Fibroblast of skin of left biceps (primary cell): ENCODE measurements at places on chromosomes 5 and 9.

DNA sequence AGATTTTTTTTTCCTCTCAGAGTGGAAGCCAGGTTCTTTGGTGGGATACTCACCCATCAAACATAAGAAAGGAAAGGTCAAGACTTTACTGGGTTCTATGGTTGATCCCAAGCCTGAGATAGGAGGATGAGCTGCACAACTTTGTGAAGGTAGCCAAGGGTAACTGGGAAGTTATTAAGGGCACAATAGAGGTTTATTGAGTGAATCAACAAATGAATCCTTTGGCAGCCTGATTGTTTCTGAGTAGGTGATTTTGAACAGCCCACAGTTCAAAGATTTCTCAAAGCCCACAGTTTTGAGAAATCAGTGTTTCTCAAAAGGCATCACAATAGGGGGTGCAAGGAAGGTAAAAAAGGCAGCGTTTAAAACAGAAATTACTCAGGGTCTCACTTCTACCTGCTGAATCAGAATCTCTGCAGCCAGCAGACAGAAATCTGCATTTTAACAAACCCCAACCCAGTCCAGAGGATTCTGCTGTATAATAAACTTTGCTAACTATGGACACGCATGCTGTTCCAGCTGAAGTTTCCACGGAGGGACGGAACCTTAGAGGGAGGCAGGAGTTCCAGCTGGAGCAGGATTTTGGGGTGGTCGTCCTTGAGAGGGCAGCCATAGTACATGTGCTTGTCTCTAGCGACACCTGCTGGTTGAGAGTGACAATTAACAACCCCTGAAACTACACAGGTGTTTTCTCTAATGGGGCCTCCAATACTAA lies 32.7 kb upstream of the FSD1L start:
- no peak for DNase-seq

- DNase-seq, result no peak
Observed at GRCh38 chr9:125548141-125548540, 158.9 kb downstream of the MAPKAP1 start.

- no peak for DNase-seq
Observed at GRCh38 chr5:66912787-66913186, 283.8 kb downstream of the CD180 start.

- no peak for DNase-seq
Observed at GRCh38 chr9:125258160-125258785, 3.4 kb upstream of the GAPVD1 start.

DNA sequence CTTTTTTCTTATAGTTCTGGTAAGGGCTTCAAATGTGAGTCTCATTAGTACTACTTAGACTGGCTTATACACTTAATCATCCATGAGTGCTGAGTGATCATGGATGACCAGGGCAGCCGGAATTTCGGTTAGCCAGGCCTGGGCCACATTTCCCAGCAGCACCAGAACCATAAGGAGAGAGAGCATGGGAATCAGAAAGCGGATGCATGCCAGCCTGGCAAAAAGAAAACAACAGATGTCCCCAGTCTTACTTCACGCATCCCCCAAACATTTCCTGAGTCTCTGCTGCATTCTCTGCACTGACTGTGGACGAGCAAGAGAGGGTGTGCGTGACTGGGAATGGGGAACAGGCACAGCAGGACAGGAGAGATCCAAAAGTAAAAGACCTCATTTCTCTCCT lies 371.1 kb upstream of the ZNF608 start:
- no peak for DNase-seq

- no peak for DNase-seq
Observed at GRCh38 chr9:24041160-24041690, 215.2 kb upstream of the ELAVL2 start.

- no peak for DNase-seq
Observed at GRCh38 chr5:73126957-73127356, 6.6 kb downstream of the TMEM171 start.

DNA sequence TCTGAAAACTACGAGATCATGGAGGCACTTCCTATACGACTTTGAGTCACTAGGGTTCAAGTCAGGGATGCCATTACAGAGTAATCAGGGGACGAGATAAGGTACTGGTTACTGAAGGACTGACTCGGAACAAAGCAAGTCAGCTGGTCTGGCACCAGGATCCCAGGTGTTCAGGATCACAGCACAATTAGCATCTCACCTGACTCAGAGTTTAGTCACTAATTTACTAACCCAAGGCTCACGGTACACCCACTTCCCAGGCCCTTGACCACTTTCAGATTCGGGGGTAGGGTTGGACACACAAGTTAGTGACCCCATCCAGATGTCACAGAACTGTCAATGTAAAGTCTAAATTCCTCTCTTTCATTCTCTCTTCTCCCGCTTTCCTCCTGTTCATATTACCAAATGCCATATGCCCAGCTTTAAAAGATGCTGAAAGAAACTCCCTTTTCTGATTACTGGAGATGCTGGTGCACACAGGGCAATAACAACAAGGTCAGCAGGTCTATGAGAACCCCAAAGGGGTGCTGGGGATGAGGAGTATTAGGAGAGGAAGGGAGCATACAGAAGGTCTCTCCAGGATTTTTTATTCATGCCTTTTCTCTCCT lies 657.8 kb downstream of the TLE1 start:
- DNase-seq, result no peak

DNA sequence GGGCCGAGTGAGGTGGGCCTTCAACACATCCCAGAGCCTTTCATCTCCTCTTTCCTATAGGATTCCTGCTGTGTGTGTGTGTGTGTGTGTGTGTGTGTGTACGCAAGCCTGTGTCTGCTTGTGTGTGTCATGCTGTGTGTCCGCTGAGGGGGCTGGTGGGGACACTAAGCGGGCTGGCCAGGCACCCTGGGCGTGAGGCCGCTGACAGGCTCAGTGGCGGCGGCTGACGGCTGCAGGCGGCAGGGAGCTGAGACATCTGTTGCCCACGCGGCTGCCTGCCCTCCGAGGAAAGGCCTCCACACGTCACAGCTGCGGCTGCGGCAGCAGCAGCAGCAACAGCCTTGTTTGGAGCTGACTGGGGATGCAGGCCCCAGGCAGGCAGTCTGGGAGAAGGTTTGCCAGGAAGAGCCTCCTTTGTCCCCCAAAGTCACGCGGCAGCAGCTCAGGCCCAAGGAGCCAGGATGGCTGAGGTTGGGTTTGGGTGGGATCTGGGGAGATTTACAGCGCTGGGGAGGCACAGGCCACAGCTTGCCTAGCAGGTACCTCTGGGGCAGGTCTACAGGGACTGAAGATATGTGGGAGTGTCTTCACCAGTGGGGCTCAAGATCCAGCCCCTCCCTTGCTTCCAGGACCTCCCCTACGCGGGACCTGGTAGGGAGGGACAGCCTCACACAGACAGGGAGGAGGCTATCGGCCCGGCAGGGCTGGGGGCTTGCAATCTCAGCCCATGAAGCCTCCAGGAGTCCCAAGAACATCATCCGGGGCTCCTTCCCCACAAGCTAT lies 1.8 kb downstream of the PDLIM4 start:
- peak; percentile 75 for DNase-seq

GRCh38 chr5:149285153-149285552 lies 13.5 kb downstream of the AFAP1L1 start:
- no peak for DNase-seq

- DNase-seq, result no peak
Observed at GRCh38 chr5:170892196-170892595, 30.4 kb downstream of the RANBP17 start.

DNA sequence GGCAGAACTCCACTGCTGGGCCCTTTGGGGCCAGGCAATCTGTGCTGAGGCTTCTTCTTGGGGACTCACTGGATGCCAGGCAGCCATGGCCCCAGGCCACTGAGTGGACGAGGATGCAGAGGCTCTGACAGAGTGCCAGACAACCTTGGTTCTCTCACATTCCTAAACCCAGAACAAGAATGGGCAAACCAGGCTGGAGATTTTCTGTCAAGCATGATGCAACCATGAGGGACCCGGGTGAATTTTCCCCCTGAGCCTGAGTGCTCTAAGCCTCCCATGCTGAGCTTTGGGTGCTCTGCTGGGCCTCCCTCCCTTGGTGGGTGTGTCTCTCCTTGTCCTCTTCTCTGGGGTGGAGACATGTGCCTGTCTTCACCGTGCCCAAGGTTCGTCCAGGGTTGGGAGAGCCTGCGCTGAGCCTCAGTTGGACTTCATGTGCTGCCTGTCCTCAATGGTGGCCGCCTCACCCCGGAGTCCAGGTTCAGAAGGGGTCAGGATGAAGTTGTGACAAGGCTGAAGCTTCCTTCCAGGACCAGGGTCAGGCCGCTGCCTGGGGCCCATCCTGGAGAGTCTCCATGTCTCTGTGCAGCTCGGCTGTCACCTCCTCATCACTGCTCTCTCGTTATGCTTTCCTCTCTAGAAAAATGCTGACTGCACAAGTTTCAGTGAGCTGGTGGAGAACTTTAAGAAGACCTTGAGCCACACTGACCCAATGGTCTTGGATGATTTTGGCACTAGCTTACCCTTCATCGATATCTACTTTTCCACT lies 24.1 kb downstream of the PITX1 start:
- DNase-seq, result no peak

- DNase-seq, result no peak
Observed at GRCh38 chr5:71587766-71588532, 809 bp downstream of the MCCC2 start.

DNA sequence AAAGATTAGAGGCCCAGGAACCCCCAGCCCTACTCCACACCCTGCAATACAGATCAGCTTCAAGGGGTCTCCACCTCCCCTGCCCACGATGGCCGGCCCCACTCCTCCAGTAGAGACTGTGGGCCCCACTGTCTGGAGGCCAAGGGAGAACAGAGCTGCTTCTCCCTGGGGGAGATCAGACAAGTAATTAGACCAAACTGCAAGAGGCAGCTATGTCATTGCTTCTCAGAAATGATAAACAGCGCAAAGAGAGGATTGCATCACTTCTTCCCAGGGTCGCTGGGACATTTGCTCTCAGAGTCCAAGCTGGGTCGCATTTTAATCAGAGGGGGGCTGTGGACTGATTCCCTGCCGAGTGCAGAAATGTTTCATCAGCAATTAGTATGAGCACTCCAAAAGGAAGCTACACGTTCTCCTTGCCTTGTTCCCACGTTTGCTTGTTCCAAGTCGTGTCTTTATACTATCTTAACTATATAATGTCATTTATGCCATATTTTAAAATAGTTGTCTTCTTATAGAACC lies 59.9 kb downstream of the ROPN1L start:
- DNase-seq, result no peak

GRCh38 chr9:76302947-76303550 lies 91.2 kb downstream of the RFK start:
- no peak for DNase-seq

- no peak for DNase-seq
Observed at GRCh38 chr5:123454259-123454911, 31.2 kb upstream of the CEP120 start.

DNA sequence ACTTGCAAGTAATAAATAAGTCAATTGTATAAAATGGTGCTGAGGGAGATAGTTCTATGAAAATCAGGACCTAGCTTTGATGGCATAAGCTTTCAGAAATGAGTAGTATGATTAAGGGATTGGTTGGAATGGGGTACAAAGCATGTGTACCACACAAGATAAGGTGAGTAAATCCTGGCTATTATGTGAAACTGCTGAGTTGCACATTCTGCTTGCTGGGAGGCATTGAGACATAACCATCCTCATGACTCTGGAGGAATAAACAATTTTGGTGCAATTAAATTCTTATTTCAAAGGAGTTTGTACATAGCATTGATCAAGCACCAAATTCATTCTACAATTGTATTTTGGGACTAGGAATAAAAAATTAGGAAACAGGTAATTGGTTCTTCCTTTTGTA lies 755.2 kb upstream of the ACO1 start:
- no peak for DNase-seq

GRCh38 chr5:103512500-103512899 lies 50.1 kb downstream of the NUDT12 start:
- no peak for DNase-seq

DNA sequence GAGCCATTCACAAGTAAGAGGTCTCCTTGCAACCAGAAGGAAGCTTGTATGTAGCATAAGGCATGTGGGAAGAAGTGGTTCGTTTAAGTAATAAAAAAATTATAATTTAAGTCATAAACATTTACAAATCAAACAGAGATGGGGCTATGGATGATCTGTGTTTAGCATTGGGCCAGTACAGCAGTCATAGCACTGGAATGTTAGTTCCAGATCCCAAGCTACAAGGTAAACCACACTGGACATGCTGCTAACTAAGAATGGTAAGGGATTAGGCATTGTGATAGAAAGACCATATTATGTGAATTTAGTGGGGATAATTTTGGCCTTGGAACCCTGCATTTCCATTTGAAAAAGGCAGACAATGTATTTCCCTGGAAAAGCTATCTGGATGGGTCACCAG lies 170.4 kb upstream of the KCNN2 start:
- no peak for DNase-seq

GRCh38 chr9:111431684-111432083 lies 52.5 kb downstream of the ECPAS start:
- DNase-seq, result no peak

GRCh38 chr5:127041571-127041970 lies 11.2 kb upstream of the MARCHF3 start:
- no peak for DNase-seq

GRCh38 chr5:96197347-96197746 lies 235.7 kb upstream of the ELL2 start:
- no peak for DNase-seq

DNA sequence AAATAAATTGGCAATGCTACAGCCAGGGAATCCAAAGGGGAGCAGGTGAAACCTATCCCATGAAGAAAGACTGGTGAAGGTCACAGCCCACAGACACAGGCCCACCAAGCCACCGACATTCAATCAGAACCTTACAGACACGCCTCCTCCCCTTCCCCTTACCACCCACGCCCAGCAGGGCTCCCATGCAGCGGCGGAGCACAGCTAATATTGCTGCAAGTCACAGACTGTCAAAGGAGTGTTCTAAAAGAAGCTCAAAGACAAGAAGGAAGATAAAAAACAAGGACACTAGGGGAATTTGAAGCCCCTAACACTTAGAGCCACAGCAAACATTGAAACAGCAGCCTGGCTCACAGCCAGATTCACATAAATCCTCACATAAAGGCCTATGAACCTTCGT lies 91.2 kb downstream of the MED10 start:
- no peak for DNase-seq

GRCh38 chr9:72203205-72203803 lies 54.1 kb downstream of the GDA start:
- no peak for DNase-seq

GRCh38 chr5:77294185-77294584 lies 83.7 kb downstream of the PDE8B start:
- no peak for DNase-seq

DNA sequence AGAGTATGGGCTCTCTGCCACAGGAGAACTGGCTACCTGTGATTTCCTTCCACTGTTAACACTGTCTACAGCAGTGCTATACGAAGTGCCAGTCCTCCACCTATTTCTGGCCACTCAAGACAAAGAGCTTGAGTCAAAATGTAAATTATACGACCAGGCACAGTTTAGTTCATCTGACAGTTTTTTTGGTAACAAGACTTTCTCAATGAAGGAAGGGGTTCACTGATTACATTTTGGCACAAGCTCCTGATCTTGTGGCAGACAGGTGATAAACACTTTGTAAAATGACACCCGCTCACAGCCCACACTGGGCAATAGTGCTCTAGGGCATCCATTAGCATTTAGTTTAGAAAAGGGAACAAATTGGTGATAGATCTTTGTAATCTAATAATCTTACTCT lies 8.6 kb downstream of the RBM22 start:
- DNase-seq, result no peak

GRCh38 chr9:101274971-101275768 lies 109.6 kb downstream of the BAAT start:
- DNase-seq, result no peak

GRCh38 chr9:136665704-136666371 lies 3.1 kb downstream of the EGFL7 start:
- no peak for DNase-seq

- peak; percentile 40 for DNase-seq
Observed at GRCh38 chr5:9716838-9717281, 86.7 kb upstream of the TAS2R1 start.

- no peak for DNase-seq
Observed at GRCh38 chr9:91177661-91178280, 183.9 kb downstream of the AUH start.
